Chondrocyte (in vitro differentiated cells): ENCODE measurements at places on chromosomes 6 and 20.
A peak's percentile ranks its signal among the peaks of the same experiment; 100 is the strongest.

GRCh38 chr6:104956731-104957294 lies at the start of gene LIN28B:
Gene LIN28B, plus strand, starts transcription at chr6:104957107. Its CDS starts 144 bp downstream, at chr6:104957251.
- no peak within 1 kb of the TSS for H3K27ac ChIP-seq
- peaks cover 4% of the 10 kb centered on the region for H3K36me3 ChIP-seq

GRCh38 chr6:52127957-52128356 lies 40.5 kb upstream of the PKHD1 start:
- H3K4me3 ChIP-seq = no peak overlapping the region
- H3K27ac ChIP-seq = no peak overlapping the region
- DNase-seq = no peak
- no peaks in the 10 kb centered on the region for H3K4me1 ChIP-seq
- peaks cover 25% of the 10 kb centered on the region for H3K27me3 ChIP-seq

DNA sequence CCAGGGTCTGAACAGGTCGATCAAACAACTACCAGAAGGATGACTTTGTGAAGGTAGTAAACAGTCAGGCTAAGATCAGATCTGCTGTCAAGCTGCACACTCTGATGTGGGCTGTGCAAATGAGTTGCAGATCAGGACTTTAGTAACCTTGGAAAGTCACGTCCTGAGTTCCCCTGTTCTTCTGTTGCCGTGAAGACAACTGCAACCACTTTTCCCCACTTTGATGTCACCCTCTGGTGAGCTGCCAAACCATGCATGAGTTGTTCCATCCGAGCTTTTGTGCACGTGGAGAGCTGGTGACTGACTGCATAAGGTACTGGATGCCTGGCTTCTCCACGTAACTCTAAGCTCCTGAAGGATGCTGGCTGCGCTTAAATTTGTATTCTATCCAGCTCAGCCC lies 111.0 kb downstream of the CD83 start:
- H3K4me3 ChIP-seq = no peak overlapping the region
- H3K27me3 ChIP-seq = peaks cover 8% of the 10 kb centered on the region
- H3K36me3 ChIP-seq = peaks cover 1% of the 10 kb centered on the region
- peaks cover 3% of the 10 kb centered on the region for H3K4me1 ChIP-seq
- DNase-seq = no peak

DNA sequence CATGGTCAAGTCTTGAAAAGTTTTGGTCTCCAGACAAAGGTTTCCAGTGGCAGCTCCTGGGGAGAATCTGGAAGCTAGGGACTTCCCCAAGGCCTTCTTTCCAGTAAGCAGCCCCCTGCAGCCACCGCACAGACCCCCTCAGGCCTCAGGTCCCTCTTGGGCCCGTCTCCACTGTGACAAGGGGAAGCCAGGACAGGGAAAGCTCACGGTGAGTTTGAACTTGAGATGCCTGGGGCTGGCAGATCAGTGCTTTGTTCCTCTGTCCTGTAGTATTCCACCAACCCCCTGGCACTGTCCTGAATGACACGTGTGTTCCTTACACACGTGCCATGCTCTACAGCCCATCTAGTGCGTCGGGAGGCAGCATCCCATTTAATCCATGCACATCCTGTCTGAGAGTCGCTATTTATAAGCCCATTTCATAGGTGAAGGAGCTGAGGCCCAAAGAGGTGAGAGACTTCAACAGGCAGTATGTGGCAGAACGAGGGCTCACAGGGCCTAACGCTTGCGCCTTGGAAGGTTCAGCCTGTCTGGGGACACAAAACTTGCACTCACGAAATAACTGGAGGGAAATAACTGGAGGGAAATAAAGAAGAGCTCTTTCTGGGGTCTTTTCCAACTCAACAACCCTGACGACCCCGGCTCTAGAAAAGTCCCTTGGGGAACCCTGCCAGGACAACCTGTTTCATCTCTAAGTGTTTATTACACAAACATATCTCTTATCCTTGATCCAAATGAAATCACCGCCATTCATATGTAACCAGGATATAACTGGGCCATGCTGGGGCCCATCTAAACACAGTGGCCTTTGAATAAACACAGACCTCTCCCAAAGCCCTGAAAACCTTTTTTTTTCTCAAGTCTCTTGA lies 123.0 kb downstream of the BANF2 start:
- no peak overlapping the region for H3K4me3 ChIP-seq
- H3K4me1 ChIP-seq = peaks cover 33% of the 10 kb centered on the region
- H3K27me3 ChIP-seq = no peaks in the 10 kb centered on the region
- no peak for DNase-seq
- peaks cover 4% of the 10 kb centered on the region for H3K36me3 ChIP-seq

- H3K4me1 ChIP-seq = no peaks in the 10 kb centered on the region
- no peak overlapping the region for H3K27ac ChIP-seq
- no peaks in the 10 kb centered on the region for H3K36me3 ChIP-seq
These were observed 56.4 kb downstream of the ADTRP start for GRCh38 chr6:11722220-11722619.

- H3K27ac ChIP-seq = no peak overlapping the region
- no peaks in the 10 kb centered on the region for H3K36me3 ChIP-seq
- no peak overlapping the region for H3K4me3 ChIP-seq
- no peaks in the 10 kb centered on the region for H3K27me3 ChIP-seq
- DNase-seq = no peak
These were observed 18.6 kb upstream of the CST3 start for GRCh38 chr20:23656372-23656771.

DNA sequence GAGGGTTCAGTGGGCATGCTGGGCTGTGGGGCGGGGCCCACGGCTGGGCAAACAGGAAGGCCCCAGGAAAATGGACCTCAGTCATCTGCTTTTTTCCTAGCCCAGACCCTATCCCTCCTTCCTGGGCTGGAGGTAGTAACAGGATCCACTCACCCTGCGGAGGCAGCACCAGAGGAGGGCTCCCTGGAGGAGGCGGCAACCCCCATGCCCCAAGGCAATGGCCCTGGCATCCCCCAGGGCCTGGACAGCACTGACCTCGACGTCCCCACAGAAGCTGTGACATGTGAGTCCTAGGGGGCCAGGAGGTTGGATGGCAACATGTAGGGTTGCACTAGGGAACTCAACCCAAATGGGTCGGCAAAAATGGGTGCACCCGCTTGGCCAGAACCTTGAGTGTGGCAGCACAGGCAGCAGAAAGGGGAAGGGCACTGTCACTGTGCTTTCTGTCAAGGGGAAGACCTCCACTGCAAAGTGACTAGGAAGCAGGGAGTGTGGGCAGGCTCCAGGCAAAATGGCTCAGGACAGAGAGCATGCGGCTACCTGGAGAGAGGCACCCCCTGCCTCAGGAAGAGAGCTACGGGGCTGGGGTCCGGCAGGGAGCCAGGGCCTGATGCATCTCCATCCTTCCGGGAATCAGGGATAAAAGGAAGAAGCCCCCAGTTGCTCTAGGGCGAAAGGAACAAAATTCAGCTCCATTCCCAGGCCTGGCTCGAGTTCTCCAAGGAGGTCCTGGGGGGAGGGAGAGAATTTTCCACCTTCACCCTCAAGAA lies 7.9 kb downstream of the MDFI start:
- peaks cover 25% of the 10 kb centered on the region for H3K36me3 ChIP-seq
- no peak for DNase-seq
- H3K4me1 ChIP-seq = peaks cover 61% of the 10 kb centered on the region
- no peaks in the 10 kb centered on the region for H3K27me3 ChIP-seq
- H3K27ac ChIP-seq = peak overlapping the region; percentile 5
- no peak overlapping the region for H3K4me3 ChIP-seq

- H3K27me3 ChIP-seq = no peaks in the 10 kb centered on the region
- no peak overlapping the region for H3K27ac ChIP-seq
- no peak overlapping the region for H3K4me3 ChIP-seq
- no peak for DNase-seq
These were observed 11.4 kb downstream of the TAGAP start for GRCh38 chr6:159033160-159034049.

DNA sequence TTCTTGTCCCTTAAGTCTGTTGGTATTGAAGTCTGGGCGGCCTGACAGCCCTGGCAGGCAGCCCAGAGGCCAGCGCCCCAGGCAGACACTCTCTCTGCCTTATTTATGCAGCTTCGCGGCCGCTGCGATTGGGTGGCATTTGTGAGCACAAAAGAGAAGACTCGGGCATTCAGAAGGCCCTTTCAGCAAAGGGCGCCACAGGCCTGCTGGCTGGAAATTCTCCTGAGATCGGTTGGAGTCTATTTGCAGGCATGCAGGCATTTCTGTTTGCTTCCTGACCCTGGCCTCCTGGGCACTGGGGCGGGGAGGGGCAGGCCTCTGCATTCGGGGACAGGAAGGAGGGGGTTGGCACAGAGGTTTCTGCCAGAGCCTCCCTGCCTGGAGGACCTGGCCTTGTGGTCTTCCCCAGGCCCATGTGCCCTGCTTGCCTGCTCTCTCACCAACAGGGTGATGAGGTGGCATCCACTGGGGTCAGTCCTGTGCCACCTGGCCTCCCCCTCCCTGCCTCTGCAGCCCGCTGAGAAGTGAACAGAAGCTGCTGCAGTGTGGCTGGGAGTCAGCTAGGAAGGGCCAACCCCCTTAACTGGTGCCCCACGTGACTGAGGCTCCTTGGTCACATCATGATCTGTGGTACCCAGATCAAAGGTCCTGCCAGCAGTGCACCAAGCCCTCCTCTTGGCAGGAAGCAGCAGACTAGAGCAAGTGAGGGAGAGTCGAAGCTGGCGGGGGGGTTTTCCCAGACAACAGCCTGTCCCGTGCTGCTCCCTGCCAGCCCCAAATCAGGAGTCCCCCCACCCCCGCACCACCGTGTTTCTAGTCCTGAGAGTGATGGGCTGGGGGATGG lies 16.6 kb upstream of the CCDC167 start:
- DNase-seq = peak; percentile 73
- peaks cover 21% of the 10 kb centered on the region for H3K4me1 ChIP-seq
- peaks cover 28% of the 10 kb centered on the region for H3K27me3 ChIP-seq
- no peaks in the 10 kb centered on the region for H3K36me3 ChIP-seq

DNA sequence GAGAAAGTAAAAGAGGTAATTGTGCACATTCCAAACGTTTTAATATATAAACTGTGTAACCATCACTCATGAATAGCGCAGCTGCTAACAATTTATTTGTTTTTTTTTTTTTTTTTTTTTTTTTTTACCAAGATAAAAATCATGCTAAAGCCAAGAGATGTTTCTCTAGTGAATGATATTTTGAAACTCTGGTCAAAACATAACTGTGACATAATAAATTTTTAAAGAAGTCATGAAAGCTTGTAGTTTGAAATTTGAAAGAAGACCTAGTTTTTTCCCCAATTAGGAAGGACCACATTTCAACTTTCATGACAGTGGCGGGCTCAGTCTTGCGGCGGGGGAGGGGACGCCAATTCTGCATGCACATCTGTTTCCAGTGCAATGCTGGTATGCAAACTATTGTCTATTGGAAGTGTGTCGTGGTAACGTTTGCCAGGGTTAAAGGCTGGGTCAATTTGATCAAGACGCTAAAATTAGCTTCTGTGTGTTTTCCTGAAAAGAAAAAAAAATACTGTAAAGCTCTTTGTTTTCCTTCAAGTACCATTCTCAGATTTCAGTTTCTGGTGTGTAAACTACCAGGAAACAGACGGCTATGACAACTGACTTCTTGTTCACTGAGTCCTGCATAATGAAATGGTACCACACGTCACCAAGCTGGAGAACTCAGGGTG lies 211.9 kb downstream of the FOXC1 start:
- peak overlapping the region; percentile 94 for H3K27ac ChIP-seq
- H3K4me3 ChIP-seq = peak overlapping the region; percentile 70
- DNase-seq = no peak
- H3K36me3 ChIP-seq = peaks cover 2% of the 10 kb centered on the region

- peaks cover 27% of the 10 kb centered on the region for H3K27me3 ChIP-seq
- H3K27ac ChIP-seq = no peak overlapping the region
- H3K4me1 ChIP-seq = no peaks in the 10 kb centered on the region
These were observed 111.8 kb upstream of the FRMD1 start for GRCh38 chr6:168190646-168191443.

GRCh38 chr20:24697411-24697810 lies 228.0 kb downstream of the SYNDIG1 start:
- no peak overlapping the region for H3K4me3 ChIP-seq
- H3K27ac ChIP-seq = no peak overlapping the region
- H3K4me1 ChIP-seq = peaks cover 11% of the 10 kb centered on the region
- no peaks in the 10 kb centered on the region for H3K36me3 ChIP-seq
- no peak for DNase-seq
- peaks cover 4% of the 10 kb centered on the region for H3K27me3 ChIP-seq

- H3K4me1 ChIP-seq = peaks cover 7% of the 10 kb centered on the region
- H3K4me3 ChIP-seq = no peak overlapping the region
- DNase-seq = no peak
- no peak overlapping the region for H3K27ac ChIP-seq
- peaks cover 2% of the 10 kb centered on the region for H3K36me3 ChIP-seq
- H3K27me3 ChIP-seq = peaks cover 23% of the 10 kb centered on the region
These were observed 36.2 kb upstream of the PLCB1 start for GRCh38 chr20:8095648-8096572.

DNA sequence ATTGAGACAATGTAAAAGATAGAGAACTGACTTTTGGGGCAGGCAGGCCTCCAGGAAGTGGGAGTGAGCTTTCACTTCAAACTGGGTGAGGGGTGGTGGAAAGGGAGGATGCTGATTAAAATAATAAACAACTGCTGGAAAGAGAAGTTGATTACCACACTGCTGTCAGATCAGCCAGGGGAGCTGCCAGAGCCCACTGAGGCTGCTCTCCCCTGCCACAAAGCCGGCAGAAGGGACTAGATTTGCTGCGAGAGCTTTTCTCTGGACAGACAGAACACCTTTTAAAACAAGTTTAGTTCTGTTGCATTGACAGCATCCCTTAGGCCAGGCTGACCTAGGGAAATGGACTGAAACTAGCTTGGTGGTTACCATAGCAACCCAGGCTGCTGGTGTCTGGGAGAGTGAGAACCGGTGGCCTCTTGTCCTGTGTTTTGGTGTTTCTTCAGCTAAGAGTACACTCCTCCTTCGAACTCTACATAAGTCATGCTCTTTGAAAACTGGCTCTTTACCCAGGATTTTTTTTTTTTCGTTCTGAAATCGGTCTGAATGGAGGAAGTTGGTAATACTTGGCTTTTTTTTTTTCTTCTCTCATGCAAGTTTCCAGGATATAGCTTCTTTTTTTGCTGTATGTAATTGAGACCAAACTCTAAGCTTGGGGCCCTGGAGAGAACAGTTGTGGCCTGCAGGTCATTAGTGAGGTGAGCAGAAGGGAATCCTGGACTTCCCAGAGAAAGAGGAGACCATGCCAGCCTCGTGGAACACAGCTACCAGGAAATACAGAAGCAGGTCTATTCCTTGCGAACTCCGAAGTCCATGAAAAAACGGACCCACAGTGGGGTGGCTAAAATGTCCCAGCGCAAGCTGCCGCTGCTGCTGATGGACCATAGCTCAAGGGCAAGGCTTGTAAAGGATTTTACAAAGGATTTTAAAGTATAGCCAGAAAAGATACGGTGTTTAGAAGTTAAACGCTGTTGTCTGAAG lies 374.4 kb downstream of the UTRN start:
- peak overlapping the region; percentile 66 for H3K27ac ChIP-seq
- DNase-seq = no peak
- peaks cover 51% of the 10 kb centered on the region for H3K4me1 ChIP-seq
- peak overlapping the region; percentile 23 for H3K4me3 ChIP-seq

DNA sequence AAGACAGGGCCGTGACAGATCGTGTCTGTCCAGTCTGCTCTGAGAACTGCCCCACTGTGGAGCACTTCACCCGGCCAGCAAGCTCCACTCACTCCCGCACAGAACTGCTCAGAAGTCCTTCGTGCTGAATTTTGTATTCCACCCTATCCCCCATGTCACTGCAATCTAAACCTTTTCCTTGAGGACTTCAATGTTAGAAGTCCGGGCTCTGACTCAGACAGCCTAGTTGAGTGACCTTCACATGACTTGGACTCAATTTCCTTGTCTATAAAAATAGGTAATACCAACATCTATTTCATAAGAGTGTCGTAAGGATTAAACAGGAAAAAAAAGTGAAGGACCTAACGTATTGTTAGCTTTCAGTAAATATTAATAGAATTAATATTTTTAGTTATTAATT lies 161.6 kb downstream of the QRSL1 start:
- peaks cover 54% of the 10 kb centered on the region for H3K27me3 ChIP-seq
- H3K4me1 ChIP-seq = no peaks in the 10 kb centered on the region
- H3K27ac ChIP-seq = no peak overlapping the region
- no peaks in the 10 kb centered on the region for H3K36me3 ChIP-seq
- no peak overlapping the region for H3K4me3 ChIP-seq
- no peak for DNase-seq
